Omental fat pad (tissue), 4 donors: ENCODE measurements at places on chromosomes 4 and X.
A peak's percentile ranks its signal among the peaks of the same experiment; 100 is the strongest.

- DNase-seq, result no peak
These were observed 44.7 kb downstream of the SETD7 start for GRCh38 chr4:139511320-139511719.

DNA sequence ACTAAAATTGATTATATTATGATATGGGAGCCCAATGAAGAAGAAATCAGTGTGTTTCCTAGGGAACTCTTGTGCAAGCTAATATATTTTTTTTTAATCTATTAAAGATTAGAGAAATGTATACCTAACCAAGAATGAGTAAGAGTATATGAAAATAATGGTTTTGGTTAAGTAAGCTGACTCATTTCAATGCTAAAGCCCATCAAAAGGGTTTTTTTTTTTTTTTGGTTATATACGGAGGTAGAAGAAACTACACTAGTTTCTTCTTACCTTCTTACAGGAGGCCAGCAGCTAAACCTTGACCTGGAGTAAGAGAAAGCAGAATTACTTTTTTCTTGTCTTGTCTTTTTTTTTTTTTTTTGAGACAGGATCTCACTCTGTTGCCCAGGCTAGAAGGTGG lies 27.5 kb downstream of the RUFY3 start:
- DNase-seq, result no peak

- DNase-seq, result no peak
These were observed 2616.0 kb downstream of the ARAP2 start for GRCh38 chr4:33628296-33628695.

GRCh38 chr4:160129439-160129838 lies 1026.6 kb downstream of the RAPGEF2 start:
- no peak for DNase-seq

- no peak for DNase-seq
These were observed 1.6 kb upstream of the ARMCX6 start for GRCh38 chrX:101619364-101619763.

GRCh38 chrX:11269006-11269405 lies 24.2 kb upstream of the AMELX start:
- no peak for DNase-seq

DNA sequence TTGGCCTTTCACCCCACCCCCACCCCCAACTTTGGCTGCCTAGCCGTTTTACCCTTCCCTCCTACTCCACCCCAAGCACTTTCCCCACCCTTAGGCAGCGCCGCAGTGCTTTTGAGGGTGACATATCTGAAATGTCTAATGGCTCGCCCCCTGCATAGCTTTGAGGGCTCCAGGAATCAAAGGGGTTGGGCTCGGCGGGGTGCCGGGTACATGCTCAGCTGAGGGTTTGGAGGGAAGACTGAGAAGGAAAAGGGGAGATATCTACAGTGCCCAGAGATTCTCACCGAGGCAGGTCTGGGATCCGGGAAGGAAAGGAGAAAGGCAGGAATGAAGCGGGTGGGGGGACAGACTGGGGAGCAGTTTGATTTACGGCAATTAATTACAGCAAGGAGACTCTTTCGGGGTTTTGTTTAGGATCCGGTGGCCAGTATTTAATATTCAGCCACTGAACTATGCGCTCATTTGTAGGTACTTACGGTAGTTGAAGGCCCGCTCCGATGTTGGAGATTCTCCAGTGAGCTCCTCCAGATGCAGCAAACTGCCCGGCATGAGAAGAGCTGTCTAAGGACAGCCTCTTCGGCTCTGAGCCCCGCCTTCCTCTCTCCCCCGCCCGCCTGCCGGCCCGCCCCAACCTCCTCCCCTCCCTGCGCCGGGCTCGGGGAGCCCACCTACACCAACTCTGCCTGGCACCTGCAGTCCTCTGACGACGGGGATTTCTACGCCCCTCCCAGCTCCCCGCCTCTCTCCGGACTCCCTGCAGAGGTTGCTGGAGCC lies at the start of gene IGSF1:
Gene IGSF1 (minus strand): TSS at position 569 of the 774 bp plus-strand sequence. CDS start 2,632 bp downstream, outside the sequence.
- DNase-seq, result no peak

GRCh38 chr4:4726051-4726450 lies 133.4 kb upstream of the MSX1 start:
- DNase-seq, result no peak

GRCh38 chrX:54030329-54030728 lies 13.9 kb downstream of the PHF8 start:
- no peak for DNase-seq

DNA sequence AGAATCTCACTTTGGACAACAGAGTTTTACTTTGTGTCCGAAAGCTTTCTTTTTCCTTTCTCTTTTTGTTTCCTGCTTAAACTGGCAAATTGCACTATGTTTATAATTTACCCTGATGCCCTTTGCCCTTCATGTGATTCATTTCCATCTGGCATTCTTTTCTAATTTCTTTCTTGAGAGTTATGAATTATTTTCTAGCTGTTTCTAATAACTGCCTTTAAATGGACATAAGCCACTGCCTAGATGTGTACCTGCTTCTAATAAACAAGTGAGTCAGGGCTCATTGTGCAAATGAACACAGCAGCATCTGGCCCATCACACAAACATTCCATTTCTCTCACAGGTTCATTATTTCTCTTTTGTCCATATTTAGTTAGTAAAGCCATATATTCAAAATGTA lies 242.3 kb upstream of the GPRIN3 start:
- DNase-seq, result no peak

DNA sequence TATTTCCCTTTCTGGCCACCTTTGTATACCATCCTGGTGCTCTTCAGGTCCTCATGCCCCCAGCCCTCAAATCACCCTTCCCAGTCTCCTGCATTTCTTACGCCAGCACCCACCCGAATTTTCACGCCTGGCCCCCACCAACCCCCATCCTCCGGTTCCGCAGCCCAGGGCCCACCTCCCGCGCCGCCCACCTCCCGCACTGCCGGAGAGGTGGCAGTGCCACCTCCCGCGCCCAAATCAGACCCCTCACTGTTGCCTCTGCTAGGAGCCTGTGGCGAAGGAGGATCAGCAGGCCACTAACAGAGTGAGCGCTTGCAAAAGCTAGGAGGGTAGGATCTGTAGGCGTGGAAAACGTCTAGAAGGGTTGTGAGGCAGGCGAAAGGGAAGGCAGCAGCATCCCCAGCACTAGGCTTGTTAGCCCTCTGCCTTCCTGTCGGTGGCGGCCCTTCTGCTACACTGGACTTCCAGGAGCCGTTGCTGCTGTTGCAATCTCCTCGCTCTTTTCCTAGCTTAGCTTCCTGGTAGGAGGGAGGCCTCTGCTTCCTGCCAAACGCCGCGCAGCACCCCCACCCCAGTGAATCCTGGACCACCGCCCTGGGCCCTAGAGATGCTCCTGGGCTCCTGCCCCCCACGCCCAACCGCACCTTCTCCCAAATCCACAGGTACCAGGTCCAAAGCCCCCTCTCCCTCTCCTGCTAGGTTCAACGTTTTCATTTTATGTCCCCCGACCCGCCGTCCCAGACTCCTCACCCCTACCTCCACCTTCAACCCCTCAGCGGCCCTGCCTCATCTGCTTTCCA lies 51.0 kb downstream of the SPIN2B start:
- DNase-seq, result no peak

- DNase-seq, result peak; percentile 60
These were observed 76.9 kb upstream of the SCOC start for GRCh38 chr4:140296335-140297220.

- no peak for DNase-seq
These were observed 49.5 kb downstream of the DCLK2 start for GRCh38 chr4:150127757-150128156.

GRCh38 chrX:121298499-121298898 lies 251.1 kb downstream of the GLUD2 start:
- no peak for DNase-seq

- no peak for DNase-seq
These were observed 66.1 kb downstream of the SNX25 start for GRCh38 chr4:185275501-185275900.
